HT1080 (cell line): ENCODE measurements at places on chromosomes 11 and 22. TPM values are rescaled to one million over a fixed set of nuclear protein-coding genes. Genes with fewer than 3 reads are reported as not detected.

GRCh38 chr22:20746431-20747189 lies 27.3 kb upstream of the SERPIND1 start:
- no peak for DNase-seq

DNA sequence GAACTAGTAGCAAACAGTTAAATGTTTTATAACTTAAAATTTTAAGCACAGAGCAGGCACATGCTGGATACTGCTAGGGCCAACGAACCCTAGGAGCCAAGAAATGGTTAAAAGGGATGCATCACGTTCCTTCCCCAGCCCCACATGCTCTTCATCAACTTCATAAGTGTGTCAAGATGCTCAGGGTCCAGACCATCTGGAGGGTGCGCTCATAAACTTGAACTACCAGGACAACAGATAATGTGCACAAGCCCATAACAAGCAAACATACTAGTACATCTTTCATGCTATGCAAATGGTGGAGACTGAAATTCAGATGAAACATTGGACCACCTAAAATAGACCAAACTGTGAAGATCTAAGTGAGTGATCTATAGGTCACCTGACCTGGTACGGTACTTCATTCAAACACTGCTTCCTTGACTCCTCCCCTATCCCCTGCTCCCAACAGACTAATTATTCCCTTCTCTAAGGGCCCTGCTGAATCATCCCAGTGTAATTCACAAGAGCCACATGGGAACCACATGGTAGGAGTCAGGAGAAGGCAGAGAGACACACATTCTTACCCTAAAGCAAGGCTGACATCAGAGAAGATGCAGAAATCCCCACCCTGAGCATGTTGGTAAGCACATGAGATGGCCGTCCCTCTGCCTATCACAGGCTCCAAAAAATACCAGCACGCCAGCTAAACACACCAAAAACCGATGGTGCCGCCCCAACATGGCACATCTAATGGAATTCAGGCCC lies 83.9 kb downstream of the ETS1 start:
- DNase-seq, result peak; percentile 89

- DNase-seq, result no peak
Observed at GRCh38 chr11:72724021-72724551, 28.1 kb downstream of the ARAP1 start.

DNA sequence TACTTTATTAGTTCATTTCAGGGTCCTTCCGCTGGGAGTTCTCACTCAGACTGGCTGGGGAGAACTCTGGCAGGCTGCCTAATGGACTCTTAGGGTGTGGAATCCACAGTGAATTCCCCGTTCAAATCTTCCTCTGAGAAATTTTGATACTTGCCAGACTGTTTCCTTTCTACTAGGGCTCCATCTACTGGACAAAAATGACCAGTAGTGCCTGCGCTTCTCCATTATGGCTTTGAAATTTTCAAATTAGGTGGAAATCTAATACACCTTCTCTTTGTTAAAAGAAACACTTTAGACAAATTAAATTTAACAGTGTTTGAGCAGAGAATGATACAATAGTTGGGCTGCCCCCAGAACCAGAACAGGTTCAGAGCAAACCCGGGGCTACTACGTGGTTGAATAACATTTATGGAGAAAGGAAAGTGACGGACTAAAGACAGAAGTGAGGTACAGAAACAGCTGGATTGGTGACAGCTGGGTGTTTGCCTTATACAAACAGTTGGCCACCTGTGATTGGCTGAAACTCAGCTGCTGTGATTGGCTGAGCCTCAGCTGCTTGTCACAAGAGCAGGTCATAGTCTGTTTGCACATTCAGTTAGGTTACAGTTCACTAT lies 52.9 kb upstream of the FDX1 start:
- DNase-seq, result peak; percentile 79

- DNase-seq, result no peak
Observed at GRCh38 chr11:71426413-71426812, 21.8 kb downstream of the DHCR7 start.

GRCh38 chr11:10770626-10771254 lies 19.7 kb downstream of the CTR9 start:
- DNase-seq, result peak; percentile 30

DNA sequence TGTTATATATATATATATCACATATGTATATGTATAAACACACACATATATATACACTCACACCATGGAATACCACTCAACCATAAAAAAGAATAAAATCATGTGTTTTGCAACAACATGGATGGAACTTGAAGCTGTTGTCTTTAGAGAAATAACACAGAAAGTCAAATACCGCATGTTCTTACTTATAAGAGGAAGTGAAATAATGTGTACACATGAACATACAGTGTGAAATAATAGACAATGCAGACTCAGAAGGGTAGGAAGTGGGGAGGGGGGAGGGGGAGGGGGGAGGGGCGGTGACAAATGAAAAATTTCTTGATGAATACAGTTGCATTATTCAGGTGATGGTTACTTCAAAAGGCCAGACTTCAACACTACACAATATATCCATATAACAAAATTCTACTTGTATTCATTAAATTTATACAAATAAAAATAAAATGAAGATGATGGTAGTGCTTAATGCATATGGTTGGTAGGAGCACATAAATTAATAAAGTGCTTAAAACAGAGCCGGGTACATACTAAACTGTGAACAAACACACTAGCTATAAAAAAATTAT lies 5.8 kb upstream of the OR5B2 start:
- DNase-seq, result no peak

GRCh38 chr22:20916916-20917810 lies at the start of gene CRKL:
CRKL (plus strand) TSS chr22:20917407; CDS start chr22:20917935, 528 bp downstream.
- peak; percentile 98 for DNase-seq

- DNase-seq, result no peak
Observed at GRCh38 chr11:65135633-65136145, 1.4 kb upstream of the SYVN1 start.

GRCh38 chr11:13223112-13223511 lies 54.5 kb upstream of the BMAL1 start:
- DNase-seq, result no peak

- peak; percentile 51 for DNase-seq
Observed at GRCh38 chr11:75938543-75938942, 123.5 kb downstream of the UVRAG start.

DNA sequence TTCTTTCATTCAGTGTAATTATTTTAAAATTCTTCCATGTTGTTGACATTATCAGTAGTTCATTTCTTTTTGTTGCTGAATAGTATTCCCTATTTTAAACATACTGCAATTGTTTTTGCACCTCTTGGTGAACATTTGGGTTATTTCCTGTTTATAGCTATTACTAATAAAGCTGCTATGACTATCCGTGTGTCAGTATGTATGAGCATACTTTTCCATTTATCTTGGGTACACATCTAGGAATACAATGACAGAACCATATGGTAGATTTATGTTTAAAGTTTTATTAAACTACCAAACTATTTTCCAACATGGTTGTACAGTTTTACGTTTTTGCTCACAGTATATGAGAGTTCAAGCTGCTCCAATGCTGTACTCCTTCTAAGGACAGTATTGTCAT lies 22.0 kb upstream of the FIBIN start:
- DNase-seq, result no peak

GRCh38 chr11:111561791-111562325 lies 21.3 kb downstream of the LAYN start:
- DNase-seq, result peak; percentile 69

DNA sequence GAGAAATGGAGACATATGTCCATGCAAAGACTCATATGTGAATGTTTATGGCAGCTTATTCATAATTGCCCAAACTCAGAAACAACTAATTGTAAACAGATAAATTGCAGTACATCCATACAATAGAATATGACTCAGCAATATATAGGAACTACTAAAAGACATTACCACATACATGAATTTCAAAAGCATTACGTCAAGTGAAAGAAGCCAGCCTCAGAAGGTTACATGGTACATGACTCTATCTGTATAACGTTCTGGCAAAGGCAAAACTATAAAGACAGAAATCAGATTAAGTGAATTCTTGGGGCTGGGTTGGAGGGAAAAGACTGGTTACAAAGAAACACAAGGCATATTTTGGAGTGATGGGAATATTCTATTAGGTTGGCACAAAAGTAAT lies 7.2 kb downstream of the KCTD21 start:
- no peak for DNase-seq

- DNase-seq, result peak; percentile 84
Observed at GRCh38 chr22:24201681-24202614, 20.7 kb downstream of the SUSD2 start.

DNA sequence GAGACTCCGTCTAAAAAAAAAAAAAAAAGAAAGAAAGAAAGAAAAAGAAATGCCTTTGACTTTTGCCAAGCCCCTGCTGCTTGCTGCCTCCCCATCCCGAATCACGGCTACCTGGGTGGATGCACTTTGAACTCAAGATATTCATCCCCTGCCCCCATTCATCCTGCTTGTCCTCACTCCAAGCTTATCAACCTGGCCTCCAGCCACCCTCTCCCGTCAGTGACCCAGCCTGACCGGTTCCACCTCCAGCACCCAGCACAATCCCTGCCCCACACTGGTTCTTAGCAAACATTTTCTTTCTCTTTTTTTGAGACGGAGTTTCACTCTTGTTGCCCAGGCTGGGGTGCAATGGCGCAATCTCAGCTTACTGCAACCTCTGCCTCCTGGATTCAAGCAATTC lies 44.4 kb downstream of the CYTH4 start:
- DNase-seq, result no peak

GRCh38 chr11:132064987-132065620 lies 694.7 kb downstream of the NTM start:
- DNase-seq, result peak; percentile 99

GRCh38 chr22:45341498-45341897 lies 31.8 kb downstream of the FAM118A start:
- no peak for DNase-seq

DNA sequence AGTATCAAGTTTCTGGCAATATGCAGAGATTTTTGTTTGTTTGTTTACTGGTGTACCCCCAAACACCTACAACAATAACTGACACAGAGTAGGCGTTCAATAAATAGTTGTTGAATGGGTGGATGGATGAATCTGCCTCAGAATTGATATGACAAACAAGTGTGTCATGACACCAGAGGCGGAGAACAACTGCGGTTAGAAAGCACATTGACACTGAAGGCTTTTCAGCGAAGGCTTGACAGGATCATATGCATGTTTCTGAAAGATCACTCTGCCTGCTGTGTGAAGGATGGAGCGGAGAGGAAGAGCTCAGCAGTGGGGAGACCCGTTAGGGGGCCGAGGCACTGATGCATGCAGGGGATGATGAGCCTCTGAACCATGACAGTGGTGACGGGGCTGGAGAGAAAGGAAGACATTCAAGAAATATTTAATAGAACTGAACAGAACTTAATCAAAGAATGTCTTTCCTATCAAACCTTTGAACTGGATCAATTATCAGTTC lies 108.5 kb upstream of the USP47 start:
- no peak for DNase-seq

GRCh38 chr11:85685820-85686459 lies at the start of gene CCDC89:
CCDC89 (minus strand) TSS chr11:85686195; CDS start chr11:85686130, 65 bp downstream.
- DNase-seq, result peak; percentile 45

- no peak for DNase-seq
Observed at GRCh38 chr11:108786281-108786990, 121.6 kb downstream of the DDX10 start.

DNA sequence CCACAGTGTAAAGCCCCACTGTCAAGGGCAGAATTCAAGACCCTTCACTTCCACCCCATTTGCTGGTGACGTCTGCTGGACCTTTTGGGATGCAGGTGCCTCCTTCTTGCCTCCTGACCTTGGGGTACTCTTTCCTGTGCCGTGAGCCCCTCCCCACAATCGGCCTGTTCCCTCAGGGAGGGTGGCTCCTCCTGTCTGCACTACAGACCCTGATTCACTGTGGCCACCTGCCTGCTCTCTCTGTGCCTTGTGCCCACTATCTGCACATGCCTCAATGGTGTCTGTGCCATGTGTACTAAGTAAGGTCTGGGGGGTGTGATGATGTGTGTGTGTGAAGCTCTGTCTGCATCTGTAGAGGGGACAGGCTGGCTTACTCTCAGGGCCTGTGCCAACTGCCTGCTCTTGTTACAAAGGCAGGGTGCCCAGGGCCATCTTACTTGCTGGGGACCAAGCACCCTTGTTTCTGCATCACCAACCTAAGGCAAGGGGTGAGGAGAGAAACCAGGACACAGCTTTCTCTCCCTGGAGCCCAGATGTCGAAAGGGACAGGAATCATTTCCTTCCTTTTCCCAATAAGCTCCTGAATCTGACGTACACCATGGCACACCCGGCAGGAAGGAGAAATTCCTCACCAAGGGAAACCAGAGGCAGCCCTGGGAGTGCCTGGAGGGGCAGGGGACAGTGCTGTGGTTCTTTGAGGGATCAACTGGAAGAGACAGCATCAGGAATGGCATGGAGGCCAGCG lies 3.7 kb downstream of the PPM1F start:
- DNase-seq, result no peak

- DNase-seq, result peak; percentile 43
Observed at GRCh38 chr11:87150936-87151335, 113.2 kb downstream of the TMEM135 start.

Gene C11orf97
- not detected in 2 replicates for total RNA-seq

Gene SLC22A9
- not detected in 2 replicates for total RNA-seq

Gene TNNT3
- total RNA-seq, result not detected in 2 replicates

Gene PGA4
- total RNA-seq, result not detected in 2 replicates

Gene TIMP3
- total RNA-seq, result 8.6 and 10.4 TPM in 2 replicates

Gene ANKK1
- not detected in 2 replicates for total RNA-seq

Gene GAS2L1
- 52.7 and 57.5 TPM in 2 replicates for total RNA-seq

Gene FAM227A
- total RNA-seq, result 0.07 TPM in 1 of 2 replicates, not detected in the other

Gene RPS6KA4
- total RNA-seq, result 86.9 and 95.7 TPM in 2 replicates

Gene H19
- total RNA-seq, result 0.21 and 0.27 TPM in 2 replicates
